ENCODE measurements at places on chromosomes 5 and 9. TPM values are rescaled to one million over a fixed set of nuclear protein-coding genes. Genes with fewer than 3 reads are reported as not detected.

Gene ARRDC3
- polyA plus RNA-seq: 79.2 TPM

Gene PCDHB10
- polyA plus RNA-seq: not detected

Gene TNFSF8
- polyA plus RNA-seq: 3.5 TPM

Gene UBE2QL1
- not detected for polyA plus RNA-seq

Gene ZNF879
- 2.7 TPM for polyA plus RNA-seq

Gene C9orf153
- polyA plus RNA-seq: 0.14 TPM

Gene SYK
- polyA plus RNA-seq: 314 TPM

Gene SEMA4D
- 35.3 TPM for polyA plus RNA-seq

Gene PCDHB9
- polyA plus RNA-seq: 0.31 TPM

Gene GHR
- polyA plus RNA-seq: not detected

Gene TMEM174
- polyA plus RNA-seq: not detected

Gene TAS2R1
- polyA plus RNA-seq: not detected

Data from IgD-negative memory B cell (primary cell).